ENCODE measurements at places on chromosomes 7 and 10. TPM values are rescaled to one million over a fixed set of nuclear protein-coding genes. Genes with fewer than 3 reads are reported as not detected.

FAM25A gene
- total RNA-seq, result not detected

ICA1 gene
- 0.62 TPM for total RNA-seq

MTURN gene
- 3.8 TPM for total RNA-seq

CTTNBP2 gene
- total RNA-seq, result not detected

ARHGEF5 gene
- 9.4 TPM for total RNA-seq

ASL gene
- 40.5 TPM for total RNA-seq

TMEM273 gene
- total RNA-seq, result 36.4 TPM

RET gene
- total RNA-seq, result 0.12 TPM

TDRD1 gene
- total RNA-seq, result 0.16 TPM

GNAI1 gene
- total RNA-seq, result 5.7 TPM

AKR1C8 gene
- total RNA-seq, result not detected

SYNPO2L gene
- 0.05 TPM for total RNA-seq

TMEM236 gene
- 0.05 TPM for total RNA-seq

ACTR3C gene
- 7.9 TPM for total RNA-seq

POM121C gene
- total RNA-seq, result 93.6 TPM

SLC39A12 gene
- not detected for total RNA-seq

PIP gene
- total RNA-seq, result not detected

DENND11 gene
- 35.1 TPM for total RNA-seq

OIT3 gene
- total RNA-seq, result not detected

CRTAC1 gene
- total RNA-seq, result not detected

HSPA12A gene
- total RNA-seq, result 0.05 TPM

MCM10 gene
- total RNA-seq, result 112 TPM

OGDHL gene
- 0.89 TPM for total RNA-seq

GALNT17 gene
- not detected for total RNA-seq

PSD gene
- total RNA-seq, result 10.4 TPM

DKK1 gene
- not detected for total RNA-seq

ZNF239 gene
- 2.5 TPM for total RNA-seq

CADPS2 gene
- not detected for total RNA-seq

SLC29A3 gene
- 6.0 TPM for total RNA-seq

PTPRZ1 gene
- total RNA-seq, result not detected

KLF14 gene
- not detected for total RNA-seq

UBN2 gene
- 15.2 TPM for total RNA-seq

All from activated CD4-positive, alpha-beta T cell treated with anti-CD3 and anti-CD28 coated beads, Interleukin-2, amount 10 ng/mL, durations not matched to agents 24 days and 14 days (primary cell).